T-cell (primary cell): ENCODE measurements at places on chromosomes 6 and 20.

- no peak for DNase-seq
Measured at GRCh38 chr6:166277018-166277417, 31.2 kb downstream of the PRR18 start.

DNA sequence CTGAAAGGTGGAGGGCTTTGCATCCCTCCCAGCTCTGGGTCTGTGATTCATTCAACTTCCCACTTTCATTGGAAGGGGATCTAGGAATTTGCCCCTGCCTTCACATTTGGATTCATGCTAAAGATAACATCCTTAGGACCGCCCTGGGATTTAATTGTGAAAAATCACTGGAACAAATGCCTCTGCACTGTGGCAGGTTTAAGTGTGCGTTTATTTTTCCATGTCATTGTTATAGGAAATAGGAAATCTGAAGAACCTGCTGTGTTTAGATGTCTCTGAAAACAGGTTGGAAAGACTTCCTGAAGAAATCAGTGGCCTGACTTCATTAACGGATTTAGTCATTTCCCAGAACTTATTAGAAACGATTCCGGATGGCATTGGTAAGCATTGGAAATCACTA is 104.7 kb downstream of the LRRC1 start:
- no peak for DNase-seq

DNA sequence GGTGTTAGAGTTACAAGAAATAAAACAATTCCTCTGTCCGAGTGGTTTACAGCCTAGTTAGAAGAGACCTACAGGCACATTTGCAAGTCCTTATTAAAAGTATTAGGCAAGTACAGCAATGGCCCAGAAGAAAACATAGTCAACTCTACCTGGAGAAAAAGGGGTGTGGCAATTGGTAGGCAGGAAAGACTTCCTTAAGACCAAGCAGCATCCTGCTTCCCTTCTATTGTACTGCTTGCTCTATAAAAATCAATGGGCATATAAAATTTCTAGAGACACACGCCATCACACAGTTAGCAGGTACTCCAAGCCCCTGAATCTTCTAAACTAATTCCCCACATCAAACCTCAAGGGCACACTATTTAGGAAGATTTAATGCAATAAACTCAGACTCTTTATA is 185.6 kb downstream of the ATXN1 start:
- DNase-seq = no peak

- DNase-seq = no peak
Measured at GRCh38 chr20:3759316-3759823, 8.2 kb downstream of the ADISSP start.
